ENCODE measurements at places on chromosomes 5 and 9.

GRCh38 chr5:103941596-103941995 is 379.0 kb upstream of the NUDT12 start:
- no peak for DNase-seq

DNA sequence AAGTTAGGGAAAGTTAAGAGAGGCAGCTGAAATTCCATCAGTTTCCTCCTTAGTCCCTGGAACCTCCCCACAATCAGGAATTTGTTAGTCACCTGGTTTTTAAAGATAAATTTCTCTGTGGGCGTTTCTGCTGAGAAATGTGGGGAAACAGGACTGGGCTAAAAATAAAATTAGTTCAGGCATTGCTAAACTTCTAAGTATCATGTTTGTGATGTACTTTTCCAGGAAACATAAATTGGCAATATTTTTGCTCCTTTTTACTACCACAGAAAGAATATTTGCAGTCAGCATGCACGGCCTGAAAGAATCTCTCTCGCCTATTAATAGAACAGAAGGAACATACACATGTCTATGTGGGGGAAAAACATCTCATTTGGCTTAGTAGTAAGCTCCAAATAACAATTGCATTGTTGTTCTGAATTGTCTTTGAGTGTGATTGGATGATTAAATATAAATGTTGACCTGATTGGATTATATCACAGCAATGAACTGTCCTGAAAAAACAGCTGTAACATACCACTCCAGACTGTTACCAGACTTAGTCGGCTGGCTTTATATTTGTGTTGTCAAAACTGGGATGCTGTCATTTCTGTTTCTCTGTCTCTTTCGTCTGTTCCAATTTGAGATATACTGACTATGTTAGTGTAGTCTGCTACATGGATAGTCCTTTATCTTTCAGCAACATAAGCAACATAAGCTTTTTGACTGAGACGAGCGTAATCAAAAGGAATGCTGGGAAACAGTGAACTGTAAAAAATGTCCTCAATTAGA is 12.9 kb downstream of the TJP2 start:
- no peak for DNase-seq

DNA sequence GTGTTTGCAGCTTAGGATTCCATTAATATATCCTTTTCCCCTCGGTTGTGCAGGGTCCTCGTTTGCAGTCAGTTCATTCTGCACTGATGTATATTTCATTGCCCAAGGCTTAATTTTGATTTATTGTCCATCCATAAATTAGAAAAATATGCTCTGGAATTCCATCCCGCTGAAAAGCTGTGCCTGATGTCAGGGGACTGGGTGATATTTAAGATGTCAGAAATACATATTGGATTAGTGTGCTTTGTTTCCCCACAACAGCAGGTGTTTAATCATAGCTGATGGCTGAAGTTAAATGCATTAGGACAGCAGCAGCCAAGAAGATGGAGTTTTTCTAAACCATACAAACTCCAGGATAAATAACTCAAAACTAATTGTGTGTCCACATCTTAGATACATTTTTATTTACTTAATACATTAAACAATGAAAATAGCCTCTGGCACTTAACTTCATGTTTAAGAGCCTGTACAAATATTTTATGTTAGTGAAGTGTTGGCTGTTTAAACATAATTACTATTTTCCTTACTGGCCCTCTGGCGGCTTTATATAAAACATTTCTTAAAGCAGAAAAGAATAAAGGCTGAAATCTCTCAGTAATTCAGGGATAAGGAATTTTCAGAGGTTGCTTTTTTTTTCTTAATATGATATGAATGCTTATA is 170.4 kb upstream of the TBCA start:
- DNase-seq, result no peak

DNA sequence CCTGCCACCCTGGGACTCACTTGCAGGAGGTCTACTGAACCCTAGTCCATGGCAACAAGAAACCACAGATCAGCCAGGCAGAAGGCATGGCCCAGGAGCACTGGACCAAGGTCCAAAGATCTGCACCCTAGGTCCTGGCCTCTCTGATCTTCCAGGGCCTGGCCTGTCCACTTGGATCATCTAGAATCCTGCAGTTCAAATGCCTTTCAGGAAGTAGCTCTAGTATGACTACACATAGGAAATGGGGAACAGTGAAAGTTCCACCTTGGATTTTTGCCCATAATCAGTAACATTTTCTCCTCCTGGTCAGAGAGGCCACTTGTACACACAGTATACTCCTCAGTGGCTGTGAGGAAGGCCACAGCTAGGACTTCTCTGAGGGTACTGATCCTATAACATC is 11.5 kb downstream of the ANXA6 start:
- no peak for DNase-seq

- DNase-seq, result no peak
Observed at GRCh38 chr5:102554728-102555127, 55.9 kb upstream of the SLCO6A1 start.

All from neuronal stem cell (in vitro differentiated cells).